Brain pericyte (primary cell): ENCODE measurements at places on chromosomes 7 and 10.

DNA sequence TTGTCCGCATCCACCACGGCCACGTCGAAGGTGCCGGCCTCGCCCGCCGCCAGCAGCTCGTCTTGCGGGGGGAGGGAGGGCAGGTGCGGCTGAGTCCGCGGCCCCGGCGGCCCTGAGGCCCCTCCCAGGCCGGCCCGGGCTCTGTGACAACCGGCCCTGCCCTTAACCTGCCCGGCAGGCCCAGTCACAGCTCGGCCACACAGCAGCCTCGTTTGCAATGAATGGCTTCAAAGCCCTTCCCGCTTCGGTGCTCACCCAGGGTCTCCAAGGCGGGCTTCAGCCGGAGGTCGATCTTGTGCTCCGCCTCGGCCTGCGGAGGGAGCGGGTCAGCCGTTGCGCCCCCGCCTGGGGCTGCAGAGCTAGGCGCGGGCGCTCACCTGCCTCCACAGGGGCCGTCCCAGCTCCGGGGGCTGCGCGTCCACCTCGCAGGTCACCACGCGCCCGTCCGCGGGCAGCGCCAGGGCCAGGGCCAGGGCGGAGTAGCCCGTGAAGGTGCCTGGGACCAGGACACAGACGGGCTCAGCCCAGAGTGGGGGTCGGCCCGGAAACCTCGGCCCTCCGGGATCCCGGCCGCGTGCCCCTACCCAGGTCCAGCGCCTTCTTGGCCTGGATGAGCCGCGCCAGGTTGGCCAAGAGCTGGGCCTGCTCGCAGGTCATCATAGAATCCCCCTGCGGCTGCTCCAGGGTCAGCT lies 928 bp downstream of the COMTD1 start:
- no peak for DNase-seq

DNA sequence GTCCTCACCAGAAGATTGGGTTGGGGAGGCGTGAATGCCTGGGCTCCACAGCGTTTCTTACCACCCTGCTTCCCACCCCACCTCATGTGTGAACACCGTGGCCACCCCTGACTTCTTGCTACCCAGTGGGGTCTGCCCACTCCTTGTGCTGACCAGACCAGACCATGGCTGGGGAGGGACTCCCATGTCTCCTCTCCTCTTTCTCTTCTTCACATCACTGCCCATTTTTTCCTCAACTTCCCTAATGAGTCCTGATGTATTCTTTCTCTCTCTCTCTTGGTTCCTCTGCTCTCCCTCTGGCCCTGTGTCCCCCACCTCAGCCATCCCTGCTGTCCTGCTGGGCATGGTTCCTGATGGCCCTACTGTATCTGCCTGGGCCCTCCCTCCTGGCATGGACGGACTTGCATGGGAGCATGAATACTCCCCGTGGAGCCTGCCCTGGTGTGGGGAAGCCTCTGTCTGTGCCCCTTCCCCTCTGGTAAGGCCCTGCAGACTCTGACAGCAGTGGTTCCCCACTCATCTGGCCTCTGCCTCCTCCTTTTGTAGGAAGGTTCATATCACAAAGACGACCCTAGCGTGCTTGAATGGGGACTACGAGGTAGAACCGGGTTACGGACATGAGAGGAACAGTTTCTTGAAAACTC lies 85.5 kb downstream of the ADCY1 start:
- no peak for DNase-seq

- DNase-seq: no peak
Measured at GRCh38 chr10:48737886-48738285, 53.2 kb downstream of the WDFY4 start.

DNA sequence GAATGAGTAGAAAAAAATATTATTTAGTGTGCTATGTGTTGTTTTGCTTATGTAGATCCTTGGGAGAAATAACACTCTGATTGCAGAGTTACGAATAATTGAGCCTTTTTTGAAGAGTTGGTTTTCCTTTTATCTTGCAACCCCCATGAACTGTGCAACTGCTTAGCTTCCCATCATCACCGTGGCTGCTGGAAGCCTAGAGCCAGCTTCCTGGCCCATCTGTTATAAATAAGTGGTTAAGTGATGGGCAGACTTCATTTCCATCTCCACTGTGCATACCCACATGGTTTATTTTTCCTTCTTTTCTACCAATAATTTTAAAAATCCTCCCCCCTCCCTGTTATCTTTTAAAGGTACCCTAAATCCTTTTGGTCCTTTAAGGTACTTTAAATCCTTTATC lies 554.9 kb upstream of the GALNT17 start:
- no peak for DNase-seq

DNA sequence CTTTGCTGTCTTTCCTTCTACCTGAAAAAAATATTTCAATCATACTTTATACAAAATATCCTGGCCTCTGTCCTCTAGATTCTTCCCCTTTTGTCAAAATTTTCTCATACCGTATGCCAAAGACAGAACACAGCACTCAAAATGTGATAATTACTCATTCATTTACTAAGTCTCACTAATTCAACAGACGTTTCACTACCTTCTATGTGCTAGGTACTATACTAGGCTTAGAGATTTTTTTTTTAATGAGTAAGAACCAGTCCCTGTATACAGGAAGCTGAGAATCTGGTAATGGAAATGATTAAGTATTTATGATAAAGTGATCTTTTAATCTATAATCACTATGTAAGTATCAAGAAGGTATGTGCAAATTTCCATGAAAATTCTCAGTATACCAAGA lies 128.0 kb downstream of the ELAPOR2 start:
- no peak for DNase-seq

GRCh38 chr10:51363415-51363814 lies 289.1 kb downstream of the PRKG1 start:
- DNase-seq: no peak

- no peak for DNase-seq
Measured at GRCh38 chr7:136925044-136925443, 56.6 kb downstream of the CHRM2 start.
